ENCODE measurements at places on chromosomes 4 and X.

DNA sequence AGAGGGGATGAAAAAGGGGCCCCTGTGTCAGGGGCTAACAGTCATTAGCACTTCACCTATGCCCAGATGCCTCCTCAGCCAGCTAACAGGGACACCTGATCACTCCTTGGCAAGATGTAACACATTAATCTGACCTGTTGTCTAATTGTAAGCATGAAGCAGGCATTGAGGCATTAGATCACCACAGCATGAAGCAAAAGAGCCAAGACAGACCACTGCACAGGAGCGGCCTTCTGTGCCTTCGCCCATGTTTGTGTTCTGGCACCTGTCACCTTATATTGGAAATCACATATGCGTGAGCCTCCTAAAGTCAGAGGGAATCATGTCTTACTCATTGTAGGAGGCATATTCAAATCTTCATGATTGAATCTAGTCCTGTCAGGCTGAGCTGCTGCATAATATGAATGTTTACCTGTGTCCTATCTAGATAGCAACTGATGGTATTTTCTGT, 48.4 kb downstream of the PTTG2 start:
- DNase-seq: no peak

DNA sequence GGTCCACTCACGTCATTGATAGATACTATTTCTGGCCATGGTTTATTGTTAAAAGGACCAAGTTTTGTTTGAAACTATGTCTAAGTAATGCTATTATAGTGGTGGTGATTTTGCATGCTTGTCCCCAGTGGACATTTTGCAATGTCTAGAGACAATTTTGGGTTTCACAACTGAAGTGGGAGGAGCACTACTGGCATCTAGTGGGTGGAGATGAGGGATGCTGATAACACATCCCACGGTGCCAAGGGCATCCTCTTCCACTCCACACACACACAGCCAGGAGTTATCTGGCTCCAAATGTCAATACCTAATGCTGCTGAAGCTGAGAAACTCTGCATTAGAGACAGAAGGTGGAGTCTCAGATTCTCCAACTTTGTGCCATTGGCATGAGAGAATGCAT, 131.2 kb downstream of the FRMPD4 start:
- no peak for DNase-seq

GRCh38 chrX:17923546-17923945, 62.4 kb upstream of the RAI2 start:
- DNase-seq: no peak

- DNase-seq: no peak
These were observed 98.1 kb downstream of the HNRNPD start for GRCh38 chr4:82275431-82276331.

- no peak for DNase-seq
These were observed 6.8 kb upstream of the MAP9 start for GRCh38 chr4:155383541-155383940.

- peak; percentile 4 for DNase-seq
These were observed 329.1 kb downstream of the GALNTL6 start for GRCh38 chr4:172142281-172142741.

DNA sequence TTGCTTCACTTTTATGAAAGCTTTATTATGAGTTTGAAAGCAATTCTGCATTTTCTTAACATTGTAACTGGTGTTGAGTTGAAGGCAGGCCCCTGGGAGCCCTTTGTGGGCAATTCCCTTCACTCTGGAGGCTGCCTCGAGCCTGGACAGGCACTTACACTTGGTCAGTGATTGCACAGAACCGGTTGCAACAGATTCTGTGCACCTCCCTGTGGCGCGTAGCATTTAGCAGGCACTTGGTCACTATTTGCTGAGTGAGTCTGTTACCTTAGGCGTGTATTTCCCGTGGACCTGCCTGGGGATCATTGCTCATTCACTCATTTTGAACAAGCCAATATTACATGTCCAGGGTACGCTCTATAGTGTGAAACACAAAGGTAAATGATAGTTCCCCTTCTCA, 80.4 kb downstream of the PTTG2 start:
- DNase-seq: no peak

- DNase-seq: no peak
These were observed 43.1 kb upstream of the TMPRSS11E start for GRCh38 chr4:68404153-68404552.

DNA sequence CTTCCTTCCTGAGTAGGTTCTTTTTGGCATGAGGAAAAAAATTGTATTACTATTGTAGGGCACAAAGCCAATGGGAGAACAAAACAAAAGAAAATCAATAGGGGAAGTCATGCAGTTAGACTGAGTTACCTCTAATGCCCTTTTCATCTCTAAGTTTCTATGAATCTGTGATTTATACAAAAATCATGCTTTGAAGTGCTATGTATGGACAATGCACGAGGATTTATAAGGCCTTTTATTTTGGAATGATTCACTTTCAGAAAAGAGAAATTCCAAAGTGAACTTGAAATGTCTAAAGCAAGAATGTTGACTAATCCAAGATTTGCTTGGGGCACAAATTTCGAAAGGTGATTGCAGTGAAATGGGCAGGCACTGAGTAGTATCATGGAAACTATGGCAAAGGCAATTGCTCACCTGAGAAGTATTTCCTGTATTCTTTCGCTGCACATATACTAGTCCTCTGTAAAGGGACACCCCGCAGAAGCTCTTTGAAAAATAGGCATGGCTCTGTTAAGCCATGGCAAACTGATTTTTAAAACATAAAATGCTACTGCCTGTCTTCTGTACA, 52.8 kb downstream of the ADGRG4 start:
- no peak for DNase-seq

DNA sequence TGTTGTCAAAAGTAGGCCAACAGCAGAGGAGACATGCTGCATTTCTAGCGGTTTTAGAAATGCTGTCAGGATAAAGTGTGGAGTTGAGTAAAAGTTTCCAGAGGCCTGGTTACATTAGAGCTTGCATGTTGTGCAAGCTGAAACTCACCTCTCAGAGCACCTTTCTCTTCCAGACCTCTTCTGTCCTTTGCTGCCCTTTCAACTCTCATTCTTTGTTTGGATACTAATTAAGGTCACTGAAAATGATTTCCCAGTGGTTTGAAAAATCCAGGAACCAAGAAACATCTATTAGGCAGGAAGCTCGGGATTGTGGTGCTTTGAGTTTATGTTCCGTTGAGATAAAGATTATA, 426.6 kb downstream of the MAPK10 start:
- DNase-seq: no peak

DNA sequence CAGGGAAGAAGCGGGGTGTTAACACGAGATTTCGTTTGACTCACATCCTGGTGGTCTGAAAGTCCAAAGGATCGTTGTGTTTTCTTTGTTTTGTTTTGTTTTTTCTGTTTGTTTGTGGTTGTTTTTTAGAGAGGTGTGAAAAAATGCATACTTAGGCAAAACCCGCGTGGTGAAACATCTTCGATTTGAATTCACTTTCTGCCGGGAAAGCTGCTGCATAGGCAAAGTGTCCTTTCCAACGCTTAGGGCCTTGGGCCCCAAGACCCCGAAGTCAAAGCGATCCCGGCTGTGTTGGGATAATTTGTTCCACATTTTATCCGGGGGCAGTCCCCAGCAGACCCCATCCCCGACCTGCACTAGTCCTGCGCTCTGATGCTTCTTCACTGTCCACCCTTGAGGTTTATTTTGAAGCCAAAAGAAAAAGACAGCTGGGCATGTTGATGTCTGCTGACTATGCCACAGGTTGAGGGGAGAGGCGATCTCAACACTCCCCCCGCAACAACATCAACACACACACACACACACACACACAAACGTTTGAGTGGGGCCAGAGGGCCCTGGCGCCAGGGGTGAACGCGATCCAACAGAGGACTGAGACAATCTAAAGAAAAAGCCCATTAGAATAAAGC, 2.0 kb downstream of the MSX1 start:
- DNase-seq: no peak

GRCh38 chr4:151690164-151690870, 70.5 kb downstream of the GATB start:
- peak; percentile 75 for DNase-seq

DNA sequence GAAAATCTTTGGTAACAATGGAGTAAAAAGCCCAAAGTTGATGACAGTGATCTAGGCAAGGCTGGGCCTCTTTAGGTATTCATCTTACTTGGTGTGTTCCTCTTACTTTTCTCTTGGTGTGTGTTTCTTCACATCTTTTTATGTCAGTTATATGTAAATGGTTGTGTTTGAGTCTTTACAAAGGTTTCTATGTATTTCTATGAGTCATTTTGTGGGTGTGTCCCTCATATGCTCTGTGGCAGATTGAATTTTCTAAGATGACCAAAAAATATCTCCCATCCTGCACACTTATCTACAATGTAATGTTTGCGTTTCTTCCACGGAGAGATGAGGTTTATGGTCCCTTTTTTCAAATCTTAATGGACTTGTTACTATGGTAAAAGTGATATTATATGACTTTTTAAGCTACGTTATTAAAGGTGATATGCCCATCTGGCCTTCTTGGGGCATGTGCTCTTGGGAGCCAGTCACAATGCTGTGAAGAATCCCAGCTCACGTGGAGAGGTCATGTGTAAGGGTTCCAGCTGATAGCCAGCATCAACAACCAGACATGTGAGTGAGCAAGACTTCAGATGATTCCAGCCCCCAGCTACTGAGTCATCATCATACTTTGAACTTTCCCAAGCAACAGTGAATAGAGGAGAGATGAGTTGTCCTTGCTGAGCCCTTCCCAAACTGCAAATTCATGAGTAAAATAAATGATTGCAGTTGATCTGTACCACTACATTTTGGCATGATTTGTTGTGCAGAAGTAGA, 126.9 kb downstream of the CBLL2 start:
- no peak for DNase-seq

GRCh38 chr4:140152751-140153418, 1.1 kb downstream of the MAML3 start:
- peak; percentile 57 for DNase-seq

DNA sequence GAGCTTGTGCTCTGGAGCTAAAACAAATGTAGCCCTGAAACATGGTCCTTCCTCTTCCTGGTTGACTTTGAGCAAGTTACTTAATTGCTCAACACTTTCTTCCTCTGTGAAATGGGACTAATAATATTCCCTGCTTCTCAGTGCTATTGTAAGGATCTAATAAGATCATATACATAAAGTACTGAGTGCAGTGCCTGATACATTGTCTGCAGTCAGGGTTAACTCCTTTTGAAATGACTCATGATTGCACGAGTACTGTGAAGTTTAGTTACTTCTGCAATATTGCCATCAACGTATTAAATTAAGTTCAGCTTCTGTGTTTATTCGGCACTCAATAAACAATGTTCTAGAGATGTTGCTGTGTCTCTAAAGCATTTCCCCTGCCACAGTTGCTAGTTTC, 91.8 kb upstream of the HPRT1 start:
- DNase-seq: no peak

- DNase-seq: no peak
These were observed 637.6 kb upstream of the GNPDA2 start for GRCh38 chr4:45363931-45364330.

- DNase-seq: no peak
These were observed 29.6 kb upstream of the KCNE5 start for GRCh38 chrX:109654516-109655109.

GRCh38 chrX:49193542-49193964, 6.4 kb downstream of the SYP start:
- DNase-seq: no peak

DNA sequence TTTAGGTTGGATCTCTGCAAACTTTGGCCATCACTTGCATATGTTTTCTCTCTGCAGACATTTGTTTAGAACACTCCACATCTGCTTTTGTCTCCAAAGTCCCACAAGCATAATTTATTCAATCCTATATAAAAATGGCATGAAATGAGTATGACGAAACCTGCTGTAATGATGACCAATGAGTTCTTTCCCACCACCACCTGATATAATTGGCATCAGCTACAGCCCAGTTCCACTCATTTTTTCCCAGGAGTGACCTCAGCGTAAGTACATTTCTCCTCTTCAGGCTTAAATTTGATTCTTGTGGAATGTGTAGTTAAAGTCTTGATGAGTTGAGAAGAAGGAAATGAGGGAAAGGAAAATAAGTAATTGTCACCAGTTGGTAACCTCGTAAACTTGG, 205.1 kb downstream of the AWAT2 start:
- no peak for DNase-seq

DNA sequence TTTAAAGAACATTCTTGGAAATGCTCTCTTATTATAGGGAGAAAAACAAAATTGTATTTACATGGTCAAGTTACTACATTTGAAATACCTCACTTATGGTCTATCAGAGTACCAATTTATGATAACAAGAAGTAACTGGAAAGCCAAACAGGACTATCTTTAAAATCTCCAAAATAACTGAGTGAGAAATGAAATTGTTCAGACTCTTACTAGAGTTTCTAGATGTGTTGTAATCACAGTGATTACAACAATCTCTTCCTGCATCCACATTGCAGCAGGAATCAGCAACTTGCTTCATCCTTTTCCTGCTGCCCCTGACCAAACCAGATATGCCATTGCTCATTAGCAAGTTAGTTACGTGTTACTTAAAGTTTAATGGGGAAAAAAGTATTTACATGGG, 245.2 kb upstream of the SMIM31 start:
- no peak for DNase-seq

DNA sequence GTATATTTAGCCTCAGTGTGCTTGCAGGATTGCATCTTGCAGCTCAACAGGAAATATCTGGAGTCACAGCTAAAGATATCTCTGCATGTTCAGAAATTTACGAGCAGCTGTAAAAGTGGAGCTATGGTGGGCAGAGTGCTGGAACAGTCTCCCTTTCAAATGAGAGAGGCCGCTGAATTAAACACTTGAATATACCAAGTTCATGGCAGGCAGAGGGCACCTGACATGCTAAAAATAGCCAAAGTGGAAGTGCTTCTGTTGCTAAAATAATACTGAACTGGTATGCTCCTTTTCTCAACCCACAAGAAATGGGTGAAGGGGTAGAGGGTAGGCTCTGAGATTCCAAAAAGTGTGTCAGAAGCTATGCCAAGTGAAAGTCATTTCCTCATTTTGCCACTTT, 98.1 kb downstream of the MGST2 start:
- peak; percentile 81 for DNase-seq

DNA sequence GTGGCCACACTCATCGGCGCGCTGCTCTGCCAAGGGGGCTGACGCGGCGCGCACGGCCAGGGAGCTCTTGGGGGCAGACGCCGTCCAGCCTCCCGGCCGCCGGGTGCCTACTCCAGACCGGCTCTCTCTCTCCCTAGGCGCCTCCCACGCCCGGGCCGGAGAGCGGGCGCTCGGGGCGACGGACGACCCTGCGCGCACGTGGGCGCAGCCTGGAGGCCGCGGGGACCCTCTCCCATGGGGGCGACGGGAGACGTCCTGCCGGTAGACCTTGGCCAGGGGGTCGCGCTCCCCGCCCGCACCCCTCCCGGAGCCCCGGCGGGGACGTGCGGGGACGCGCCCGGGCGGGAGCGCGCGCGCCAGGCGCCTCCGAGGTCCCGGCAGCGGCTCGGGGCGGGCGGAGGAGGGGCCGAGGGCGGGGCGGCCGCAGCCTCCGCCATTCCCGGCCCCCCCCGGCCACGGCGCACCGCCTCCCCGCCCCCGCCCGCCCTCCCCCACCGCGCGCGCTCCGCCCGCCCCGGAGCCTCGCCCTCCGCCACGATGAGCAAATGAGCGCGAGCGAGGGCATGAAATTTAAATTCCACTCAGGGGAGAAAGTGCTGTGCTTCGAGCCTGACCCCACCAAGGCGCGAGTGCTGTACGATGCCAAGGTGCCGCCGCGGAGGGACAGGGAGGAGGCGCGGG, at the start of gene MSL3:
Gene MSL3, plus strand, starts transcription at position 519 of the 681 bp plus-strand sequence. Its CDS starts 27 bp downstream, at position 546.
- peak; percentile 71 for DNase-seq

GRCh38 chrX:30900227-30900626, 11.2 kb upstream of the TAB3 start:
- no peak for DNase-seq
